Breast epithelium (tissue), 4 donors: ENCODE measurements at places on chromosomes 4 and X.

DNA sequence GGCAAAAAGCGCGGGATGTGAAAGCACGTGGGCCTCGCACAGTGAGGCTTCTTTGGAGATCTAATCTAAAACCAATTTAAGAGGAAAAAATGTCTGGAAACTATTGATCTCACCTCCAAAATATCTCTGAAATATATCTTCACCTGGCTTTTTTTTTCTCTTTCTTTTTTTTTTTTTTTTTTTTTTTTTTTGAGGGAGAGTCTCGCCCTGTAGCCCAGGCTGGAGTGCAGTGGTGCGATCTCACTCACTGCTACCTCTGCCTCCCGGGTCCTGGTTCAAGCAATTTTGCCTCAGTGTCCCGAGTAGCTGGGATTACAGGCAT is 383 bp upstream of the ZMAT1 start:
- DNase-seq = no peak

GRCh38 chrX:29478336-29479069 is 736.9 kb upstream of the MAGEB2 start:
- no peak for DNase-seq

DNA sequence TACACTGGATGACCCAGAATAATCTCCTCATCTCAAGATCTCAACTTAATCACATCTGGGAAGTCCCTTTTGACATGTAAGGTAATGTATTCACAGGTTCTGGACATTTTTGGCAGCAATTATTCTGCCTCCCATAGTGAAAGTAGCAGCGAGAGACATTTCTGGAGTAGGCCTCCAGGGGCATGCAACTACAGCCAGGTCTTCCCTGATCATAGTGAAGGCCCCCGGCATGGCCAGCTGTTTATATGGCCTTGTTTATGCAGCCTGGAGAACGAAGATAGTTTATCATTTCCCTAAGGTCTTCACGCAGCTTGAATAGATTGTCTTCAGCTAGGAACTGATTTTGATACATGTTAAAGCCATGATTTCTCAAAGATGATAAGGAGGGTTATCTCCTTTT is 139.9 kb downstream of the RNF150 start:
- no peak for DNase-seq

- no peak for DNase-seq
Measured at GRCh38 chr4:32789026-32789608, 2068.9 kb downstream of the PCDH7 start.

GRCh38 chr4:40216622-40217366 is 20.0 kb downstream of the RHOH start:
- no peak for DNase-seq
